ENCODE measurements at places on chromosomes 7 and 10.

- no peak for DNase-seq
Observed at GRCh38 chr10:34078745-34079470, 736.2 kb downstream of the PARD3 start.

- no peak for DNase-seq
Observed at GRCh38 chr7:127974446-127975035, 56.7 kb downstream of the LRRC4 start.

GRCh38 chr10:45374350-45375052 is 485 bp downstream of the ALOX5 start:
- DNase-seq = no peak

- DNase-seq = no peak
Observed at GRCh38 chr10:122510736-122511135, 49.4 kb downstream of the HTRA1 start.

DNA sequence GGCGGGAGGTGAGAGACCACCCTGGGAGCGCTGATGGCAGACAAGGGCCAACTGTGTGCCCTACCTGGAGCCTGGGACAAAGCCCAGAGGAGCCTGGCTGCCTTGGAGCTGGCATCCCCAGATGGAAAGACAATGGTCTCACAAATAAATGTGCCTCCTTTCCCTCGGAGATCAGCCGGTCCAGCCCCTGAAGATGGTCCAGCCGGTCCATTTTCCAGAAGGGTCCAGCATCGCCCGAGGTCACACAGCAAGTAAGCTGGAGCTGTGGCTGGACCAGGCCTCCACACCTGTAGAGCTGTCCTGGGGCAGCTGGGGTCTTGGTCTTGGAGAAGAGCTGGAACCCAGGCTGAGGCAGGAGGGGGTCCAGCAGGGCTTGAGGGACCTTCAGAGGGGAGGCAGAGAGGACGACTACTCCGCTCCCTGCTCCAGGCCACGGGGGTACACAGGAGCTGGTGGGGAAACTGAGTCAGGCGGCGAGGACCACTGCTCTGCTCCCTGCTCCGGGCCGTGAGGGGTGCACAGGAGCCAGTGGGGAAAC is 3.6 kb downstream of the ELFN1 start:
- DNase-seq = no peak

- DNase-seq = no peak
Observed at GRCh38 chr7:151109094-151110048, 23.1 kb downstream of the AGAP3 start.

DNA sequence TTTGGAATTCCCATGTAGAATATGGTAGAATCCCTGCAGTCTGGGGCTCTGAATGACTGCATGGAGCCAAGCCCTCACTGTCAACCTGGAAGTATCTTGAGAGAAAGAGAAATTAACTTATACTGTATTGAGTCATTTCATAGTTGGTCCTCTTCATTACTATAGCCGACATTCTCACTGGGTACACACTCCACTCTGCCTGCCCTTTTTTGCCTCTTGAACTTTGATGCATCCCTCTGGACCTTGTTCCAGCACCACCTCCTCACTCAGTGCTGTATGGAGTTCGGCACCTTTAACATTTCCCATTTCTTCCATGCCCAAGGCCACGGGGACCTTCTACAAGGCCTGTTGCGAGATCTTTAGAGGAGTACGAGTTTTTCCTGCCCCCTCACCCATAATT is 4.6 kb upstream of the ARHGAP22 start:
- no peak for DNase-seq

DNA sequence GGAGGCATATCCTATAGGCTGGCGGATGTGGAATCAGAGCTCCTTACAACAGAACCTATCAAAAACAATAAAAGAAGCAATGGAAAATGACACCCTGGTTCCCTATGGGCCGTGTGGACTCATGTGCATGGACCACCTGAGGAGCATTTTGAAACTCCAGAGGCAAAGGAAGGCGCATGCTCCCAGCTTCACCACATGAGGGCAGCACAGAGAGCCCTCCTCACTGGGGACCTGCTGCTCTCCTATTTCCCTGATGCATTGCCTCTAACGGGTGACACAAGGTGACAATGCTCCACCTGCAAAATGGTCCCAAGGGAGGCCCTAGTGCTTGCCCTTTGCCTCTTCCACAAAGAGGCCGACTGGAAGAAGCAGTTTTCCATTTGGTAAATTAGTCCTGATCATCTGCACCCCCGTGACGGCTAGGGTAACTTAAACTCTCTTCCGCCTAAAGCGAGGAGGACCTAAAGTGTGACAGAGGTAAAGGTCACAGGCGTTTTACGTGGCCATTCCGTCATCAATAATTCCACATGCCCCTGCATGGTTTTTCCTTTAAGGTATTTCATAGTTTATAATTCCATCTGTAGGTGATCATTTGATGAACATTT is 67.7 kb downstream of the GPAM start:
- DNase-seq = no peak

- DNase-seq = no peak
Observed at GRCh38 chr7:116229366-116229765, 19.0 kb downstream of the TES start.

DNA sequence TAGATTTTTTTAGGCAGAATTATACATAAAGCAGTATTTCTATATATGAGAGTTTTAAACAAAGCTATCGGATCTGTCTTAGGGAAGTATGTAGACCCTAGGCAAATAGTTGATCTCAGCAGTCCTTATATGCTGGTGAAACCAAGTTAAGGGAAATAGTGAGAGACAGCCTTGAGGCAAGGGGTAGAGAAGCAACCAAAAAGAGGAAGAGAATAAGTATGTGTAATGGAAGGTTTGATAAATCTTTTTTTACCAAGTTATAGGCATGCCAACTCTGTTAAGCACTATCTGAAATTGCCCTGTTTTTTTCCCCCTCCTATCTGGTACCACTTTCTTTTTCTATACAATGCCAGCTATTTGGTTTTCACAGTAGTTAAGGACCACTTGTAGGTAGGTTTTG is 19.9 kb downstream of the SPAG6 start:
- no peak for DNase-seq

GRCh38 chr7:36473454-36474282 is 84.0 kb downstream of the ANLN start:
- no peak for DNase-seq

DNA sequence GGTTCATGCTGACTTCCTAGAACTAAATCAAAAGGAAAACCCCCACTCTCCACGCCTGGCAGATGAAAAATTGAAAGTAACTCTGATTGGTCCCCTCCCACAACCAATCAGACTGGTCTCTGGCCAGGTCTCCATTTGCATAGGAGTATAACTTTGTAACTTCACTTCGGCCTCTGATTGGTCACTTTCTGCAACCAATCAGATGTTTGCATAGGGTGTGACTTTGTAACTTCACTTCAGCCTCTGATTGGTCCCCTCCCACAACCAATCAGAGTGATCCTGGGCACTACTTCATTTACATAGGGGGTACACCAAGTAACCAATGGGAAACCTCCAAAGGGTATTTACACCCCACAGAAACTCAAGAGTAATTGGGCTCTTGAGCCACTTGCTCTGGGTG is 306.6 kb upstream of the PFKP start:
- no peak for DNase-seq

GRCh38 chr7:120741371-120742042 is 116.4 kb downstream of the TSPAN12 start:
- DNase-seq = peak; percentile 40

GRCh38 chr10:94496010-94496409 is 49.6 kb upstream of the HELLS start:
- DNase-seq = no peak

- DNase-seq = no peak
Observed at GRCh38 chr10:114021717-114022680, 21.7 kb upstream of the ADRB1 start.

DNA sequence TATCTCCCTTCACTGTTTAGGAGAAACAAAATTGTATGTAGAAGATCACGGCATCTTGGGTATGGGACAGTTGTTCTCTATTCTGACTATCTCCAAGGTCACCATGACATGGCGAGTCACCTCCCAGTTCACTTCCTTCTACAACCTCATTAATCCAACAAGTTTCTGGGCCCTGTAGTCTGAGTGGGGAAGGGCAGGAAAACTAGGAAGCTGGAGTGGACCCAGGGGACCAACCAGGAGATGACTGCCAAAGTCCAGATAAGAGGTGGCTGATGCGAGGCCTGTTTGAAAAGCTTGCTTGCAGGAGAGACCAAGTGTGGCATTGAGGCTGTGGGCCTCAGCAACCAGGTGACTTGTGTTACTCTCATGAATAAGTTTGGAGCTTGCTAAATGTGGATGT is 584.9 kb downstream of the TNS3 start:
- DNase-seq = no peak

- no peak for DNase-seq
Observed at GRCh38 chr10:63197344-63198092, 64.4 kb downstream of the NRBF2 start.

- no peak for DNase-seq
Observed at GRCh38 chr7:43022008-43022407, 89.8 kb downstream of the MRPL32 start.

DNA sequence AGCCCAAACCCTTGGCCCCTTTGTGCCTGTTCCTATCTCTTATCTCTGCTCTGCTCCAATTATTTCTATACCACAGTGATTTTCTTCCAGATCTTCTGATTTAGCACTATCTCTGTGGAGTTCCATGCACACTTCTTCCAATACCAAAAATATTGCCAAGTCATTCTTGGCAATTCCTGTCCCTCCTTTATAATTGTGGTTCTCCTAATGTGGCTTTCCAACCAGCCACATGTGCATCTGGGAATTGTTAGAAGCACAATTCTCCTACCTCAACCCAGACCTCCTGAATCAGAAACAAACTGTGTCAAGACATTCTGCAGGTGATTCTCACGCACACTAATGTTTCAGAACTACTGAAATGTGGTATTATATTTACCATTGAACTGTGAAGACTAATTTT is 447.8 kb upstream of the IGFBP3 start:
- no peak for DNase-seq

- DNase-seq = no peak
Observed at GRCh38 chr10:100985336-100985735, 2.0 kb downstream of the MRPL43 start.

GRCh38 chr7:38413784-38414183 is 140.3 kb upstream of the TARP start:
- DNase-seq = no peak

GRCh38 chr10:131856441-131857094 is 44.2 kb upstream of the PPP2R2D start:
- no peak for DNase-seq

- no peak for DNase-seq
Observed at GRCh38 chr10:112332509-112333228, 41.2 kb upstream of the ACSL5 start.

DNA sequence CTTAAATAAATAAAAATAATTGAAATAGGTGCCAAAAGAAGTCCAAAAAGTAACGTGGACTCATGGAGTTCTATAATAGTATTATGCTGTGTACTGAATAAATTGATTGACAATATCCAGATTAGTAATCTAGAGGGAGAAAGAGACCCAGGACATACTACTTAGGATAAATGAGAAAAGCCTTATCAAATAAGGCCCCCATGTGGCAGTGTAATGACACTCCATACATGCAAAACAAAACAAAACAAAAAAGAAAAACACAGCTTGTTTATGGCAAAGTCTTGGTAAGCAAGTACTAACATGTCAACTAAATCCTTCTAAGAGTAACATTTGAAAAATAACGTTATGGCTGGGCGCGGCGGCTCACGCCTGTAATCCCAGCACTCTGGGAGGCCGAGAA is 3.6 kb upstream of the RUNDC3B start:
- no peak for DNase-seq

- no peak for DNase-seq
Observed at GRCh38 chr7:144622745-144623144, 213.1 kb downstream of the TPK1 start.

DNA sequence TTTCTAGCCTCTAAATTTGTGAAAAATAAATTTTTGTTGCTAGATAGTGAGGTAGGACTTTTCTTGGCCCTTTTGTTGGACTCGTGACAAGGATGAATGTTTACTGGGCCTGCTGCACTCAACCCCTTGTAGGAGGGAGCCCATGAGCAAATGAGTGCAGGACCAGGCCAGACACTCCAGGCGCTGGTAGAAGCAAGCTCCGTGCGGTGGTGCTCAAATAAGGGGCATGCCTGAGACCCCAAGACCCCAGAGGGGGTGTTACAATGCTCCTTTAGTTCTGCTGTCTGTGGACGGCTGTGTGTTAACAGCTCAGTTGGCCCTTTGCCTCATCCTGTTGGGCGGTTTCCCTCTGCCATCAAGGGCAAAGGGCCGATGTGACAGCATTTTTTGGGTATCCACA is 1195.3 kb upstream of the PHF14 start:
- no peak for DNase-seq

DNA sequence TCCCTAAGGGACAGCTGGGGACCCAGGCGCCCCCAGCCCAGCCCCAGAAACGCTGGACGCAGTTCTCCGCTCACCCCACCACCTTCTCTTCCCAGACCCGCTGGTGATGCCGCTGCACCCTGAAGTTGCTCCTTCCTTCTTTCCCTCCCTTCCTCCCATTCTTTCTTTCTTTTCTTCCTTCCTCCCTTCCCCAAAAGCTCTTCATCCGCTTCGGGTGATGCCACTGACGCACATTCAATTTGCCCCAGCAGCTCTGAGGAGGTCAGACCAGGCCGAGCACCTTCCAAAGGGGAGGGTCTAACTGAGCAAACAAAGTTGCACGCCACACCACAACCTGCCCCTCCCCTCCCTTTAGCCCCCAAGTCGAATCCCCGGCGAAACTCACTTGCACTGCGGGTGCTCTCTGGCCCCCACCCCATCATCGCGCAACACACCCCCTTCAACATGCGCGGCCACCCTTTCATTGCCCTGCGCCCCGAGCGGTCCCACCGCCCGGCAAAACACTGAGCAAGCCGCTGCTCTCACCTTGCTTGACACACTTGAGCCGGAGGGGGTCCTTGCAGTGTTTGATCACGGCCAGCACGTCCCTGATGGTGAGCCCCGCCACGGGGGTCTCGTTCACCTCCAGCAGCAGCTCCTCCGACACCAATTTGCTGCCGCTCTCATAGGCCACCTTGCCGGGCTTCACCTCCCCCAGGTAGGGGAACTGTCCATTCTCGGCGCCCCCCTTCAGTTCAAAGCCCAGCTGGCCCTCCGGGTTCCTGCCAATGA is 787 bp downstream of the MAGI2 start:
- DNase-seq = no peak

- no peak for DNase-seq
Observed at GRCh38 chr7:98654524-98655272, 37.6 kb downstream of the NPTX2 start.

GRCh38 chr10:69100136-69100872 is 12.4 kb downstream of the SRGN start:
- DNase-seq = no peak

- DNase-seq = no peak
Observed at GRCh38 chr7:27745064-27745583, 5.2 kb downstream of the TAX1BP1 start.

DNA sequence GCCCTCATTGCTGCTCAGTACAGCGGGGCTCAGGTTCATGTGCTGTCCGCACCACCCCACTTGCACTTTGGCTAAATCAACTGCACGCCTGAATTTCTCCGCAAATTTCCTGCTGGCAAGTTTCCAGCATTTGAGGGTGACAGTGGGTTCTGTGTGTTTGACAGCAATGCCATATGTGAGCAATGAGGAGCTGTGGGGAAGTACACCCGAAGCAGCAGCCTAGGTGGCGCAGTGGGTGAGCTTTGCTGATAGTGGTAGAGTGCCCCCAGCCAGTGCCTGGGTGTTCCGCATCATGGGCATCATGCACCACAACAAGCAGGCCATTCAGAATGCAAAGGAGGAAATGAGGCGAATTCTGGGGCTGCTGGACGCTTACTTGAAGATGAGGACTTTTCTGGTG is 103.9 kb upstream of the POT1 start:
- no peak for DNase-seq

Measured in NCI-H1417 treated with DMSO at 0.1 percent for 48 hours (cell line).